Renal cortical epithelial cell (primary cell): ENCODE measurements at places on chromosomes 11 and 22. TPM values are rescaled to one million over a fixed set of nuclear protein-coding genes. Genes with fewer than 3 reads are reported as not detected.

Gene ANKRD13D
- total RNA-seq, result 29.0 and 38.9 TPM in 2 replicates

Gene OR51E1
- total RNA-seq, result not detected in 2 replicates

Gene CNIH2
- 0.15 TPM in 1 of 2 replicates, not detected in the other for total RNA-seq

Gene ART1
- not detected in 2 replicates for total RNA-seq

Gene SLC16A8
- total RNA-seq, result not detected in 2 replicates

Gene PKNOX2
- total RNA-seq, result not detected in 2 replicates

Gene IRAG1
- total RNA-seq, result under 0.01 and 0.15 TPM in 2 replicates

Gene SF3B2
- 122 and 141 TPM in 2 replicates for total RNA-seq

Gene OOSP4A
- total RNA-seq, result not detected in 2 replicates

Gene C11orf86
- not detected in 2 replicates for total RNA-seq

Gene PRRG4
- 4.5 and 11.7 TPM in 2 replicates for total RNA-seq

Gene SLC22A25
- not detected in 2 replicates for total RNA-seq
